ENCODE measurements at places on chromosomes 5 and 9.
A peak's percentile ranks its signal among the peaks of the same experiment; 100 is the strongest.

GRCh38 chr9:28922891-28923290, 1349.6 kb upstream of the C9orf72 start:
- DNase-seq: no peak

DNA sequence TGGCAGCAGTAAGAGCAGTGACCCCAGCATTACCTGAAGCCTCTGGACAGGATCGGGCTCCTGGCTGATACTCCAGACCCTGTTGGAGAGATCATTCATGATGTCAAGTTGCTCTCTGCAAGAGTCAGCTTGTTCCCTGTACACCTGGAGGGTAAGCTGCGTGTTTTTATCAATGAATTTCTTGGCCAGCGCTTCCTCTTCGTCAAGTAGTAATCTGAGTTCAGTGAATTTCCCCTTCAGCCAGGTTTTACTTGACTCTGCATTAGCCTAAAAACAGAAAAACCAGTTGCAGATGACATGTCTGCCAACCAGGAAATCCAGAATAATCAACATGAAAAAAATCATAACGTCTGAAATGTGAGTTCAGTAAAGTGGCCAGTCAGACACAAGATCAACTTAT, 19.1 kb downstream of the TRIM14 start:
- no peak for DNase-seq

DNA sequence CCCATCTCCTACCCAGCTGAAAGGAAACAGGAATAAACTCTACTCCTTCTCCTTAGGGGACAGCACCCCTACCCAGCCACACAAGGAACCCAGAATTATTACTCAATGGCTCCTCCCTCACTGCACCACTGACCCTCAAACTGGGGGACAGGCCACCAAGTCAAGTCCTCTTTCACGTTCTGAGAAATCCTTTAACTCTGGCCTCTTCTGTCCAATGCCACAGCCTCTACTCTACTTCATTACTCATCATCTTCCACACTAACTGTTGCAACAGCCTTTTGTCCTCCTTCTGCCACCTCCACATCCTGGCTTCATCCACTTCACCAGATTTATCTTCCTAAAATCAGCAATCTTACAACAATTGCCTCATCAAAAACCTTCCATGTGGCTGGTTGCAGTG, 6.8 kb downstream of the TTC39B start:
- peak; percentile 15 for DNase-seq

DNA sequence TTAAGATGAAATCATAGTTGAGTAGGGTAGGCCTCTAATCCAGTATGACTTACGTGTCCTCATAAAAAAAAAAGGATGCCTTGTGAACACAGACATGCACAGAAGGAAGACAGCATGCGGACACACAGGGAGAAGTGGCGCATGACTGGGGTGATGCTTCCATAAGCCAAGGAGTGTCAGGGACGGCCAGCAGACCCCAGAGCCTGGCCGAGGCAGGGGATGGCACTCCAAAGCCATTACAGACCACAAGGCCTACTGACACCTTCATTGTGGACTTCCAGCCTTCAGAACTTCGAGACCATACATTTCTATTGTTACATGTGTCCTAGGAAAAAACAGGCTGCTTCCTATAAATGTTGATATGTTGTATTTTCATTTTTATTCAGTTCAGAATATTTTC, 19.9 kb downstream of the EHMT1 start:
- DNase-seq: no peak

- DNase-seq: no peak
Observed at GRCh38 chr5:180959661-180960060, 29.0 kb upstream of the BTNL3 start.

DNA sequence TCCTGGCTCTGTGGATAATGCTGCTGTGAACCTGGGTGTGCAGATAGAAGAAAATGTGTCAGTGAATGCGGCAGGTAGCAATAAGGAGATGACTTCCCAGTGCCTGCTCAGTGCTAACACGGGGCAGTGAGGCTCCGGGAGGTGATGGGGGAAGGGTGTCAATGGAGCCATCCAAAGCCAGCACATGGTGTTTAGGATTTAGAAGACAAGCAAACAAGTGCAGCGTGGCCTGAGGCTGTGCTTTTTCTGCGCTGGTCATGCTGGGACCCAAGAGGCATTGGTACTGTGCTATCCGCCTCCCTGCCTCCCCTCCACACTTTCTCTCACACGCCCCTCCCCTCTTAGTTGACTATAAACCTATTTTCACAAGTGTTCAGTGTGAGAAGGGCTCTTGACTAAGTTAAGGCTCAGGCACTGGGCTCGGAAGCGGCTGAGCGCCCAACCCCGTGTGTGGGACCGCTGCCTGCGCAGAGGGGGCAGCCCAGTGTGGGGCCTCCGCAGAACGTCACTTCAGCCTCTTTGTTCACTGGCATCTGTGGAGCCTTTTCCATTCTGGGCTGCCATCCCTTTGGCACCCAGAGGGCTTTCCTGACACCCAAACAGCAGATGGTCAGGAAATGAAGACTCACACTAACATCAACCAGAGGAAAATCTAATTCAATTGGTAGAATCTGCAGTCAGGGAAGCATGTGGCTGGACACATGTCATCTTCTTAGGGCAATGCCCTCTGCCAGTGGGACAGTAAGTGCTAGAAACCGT, 21.8 kb upstream of the NINJ1 start:
- no peak for DNase-seq

Data from fibroblast of the aortic adventitia (primary cell).